COLO829 (cell line): ENCODE measurements at places on chromosomes 1 and 21.

DNA sequence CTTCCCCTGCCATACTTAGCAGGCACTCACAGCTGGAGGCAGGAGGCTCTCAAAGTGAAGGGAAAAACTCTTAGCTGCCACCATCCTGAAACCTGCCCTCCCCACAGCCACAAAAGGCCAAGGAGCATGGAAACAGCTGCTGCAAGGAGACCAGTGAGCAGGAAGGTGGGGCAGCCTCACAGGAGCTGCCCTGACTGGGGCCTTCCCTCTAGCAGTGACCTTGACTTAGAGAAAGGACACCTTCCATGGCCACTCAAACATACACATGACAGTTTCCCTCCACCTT lies 126.3 kb downstream of the HIVEP3 start:
- no peak for DNase-seq

DNA sequence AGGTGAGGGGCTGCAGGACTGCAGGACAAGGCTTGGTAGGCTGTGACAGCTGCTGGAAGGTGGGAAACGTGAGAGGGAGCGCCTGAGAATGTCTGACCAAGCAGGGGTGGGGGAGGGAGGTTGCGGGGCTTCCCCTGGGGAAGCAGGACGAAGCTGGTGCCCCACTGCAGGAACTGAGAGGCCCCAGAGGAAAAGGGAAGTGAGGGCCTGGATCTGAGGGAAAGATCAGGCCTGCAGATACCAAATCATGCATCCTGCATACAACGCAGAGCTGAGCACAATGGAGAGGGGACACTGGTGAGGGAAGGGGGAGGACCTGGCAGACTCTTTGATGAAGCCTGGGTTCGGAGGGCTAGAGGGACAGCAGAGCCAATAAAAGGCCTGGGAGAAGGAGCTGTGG lies 65.7 kb upstream of the BACE2 start:
- DNase-seq: no peak

GRCh38 chr1:1123581-1124507 lies 8.0 kb upstream of the C1orf159 start:
- DNase-seq: no peak

DNA sequence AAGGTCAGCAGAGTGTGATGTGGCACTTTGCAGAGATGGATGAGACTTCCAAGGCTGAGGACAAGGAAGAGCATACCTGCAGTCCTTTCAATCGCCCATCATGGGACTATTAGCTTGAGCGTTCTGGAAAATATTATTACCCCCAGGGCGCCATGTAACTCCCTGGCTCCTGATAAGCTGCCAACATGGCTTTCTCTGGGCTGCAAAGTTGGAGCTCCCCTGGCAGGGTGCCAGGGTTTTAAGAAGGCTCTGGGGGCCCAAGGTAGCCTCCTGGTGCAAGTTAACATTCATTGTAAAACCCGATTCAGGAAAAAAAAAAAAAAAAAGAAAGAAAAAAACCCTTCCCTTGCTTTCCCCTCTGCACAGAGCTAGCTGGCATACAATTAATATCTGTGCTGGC lies 196.7 kb downstream of the PBX1 start:
- no peak for DNase-seq

GRCh38 chr1:201584471-201585092 lies 45.7 kb downstream of the NAV1 start:
- DNase-seq: no peak

DNA sequence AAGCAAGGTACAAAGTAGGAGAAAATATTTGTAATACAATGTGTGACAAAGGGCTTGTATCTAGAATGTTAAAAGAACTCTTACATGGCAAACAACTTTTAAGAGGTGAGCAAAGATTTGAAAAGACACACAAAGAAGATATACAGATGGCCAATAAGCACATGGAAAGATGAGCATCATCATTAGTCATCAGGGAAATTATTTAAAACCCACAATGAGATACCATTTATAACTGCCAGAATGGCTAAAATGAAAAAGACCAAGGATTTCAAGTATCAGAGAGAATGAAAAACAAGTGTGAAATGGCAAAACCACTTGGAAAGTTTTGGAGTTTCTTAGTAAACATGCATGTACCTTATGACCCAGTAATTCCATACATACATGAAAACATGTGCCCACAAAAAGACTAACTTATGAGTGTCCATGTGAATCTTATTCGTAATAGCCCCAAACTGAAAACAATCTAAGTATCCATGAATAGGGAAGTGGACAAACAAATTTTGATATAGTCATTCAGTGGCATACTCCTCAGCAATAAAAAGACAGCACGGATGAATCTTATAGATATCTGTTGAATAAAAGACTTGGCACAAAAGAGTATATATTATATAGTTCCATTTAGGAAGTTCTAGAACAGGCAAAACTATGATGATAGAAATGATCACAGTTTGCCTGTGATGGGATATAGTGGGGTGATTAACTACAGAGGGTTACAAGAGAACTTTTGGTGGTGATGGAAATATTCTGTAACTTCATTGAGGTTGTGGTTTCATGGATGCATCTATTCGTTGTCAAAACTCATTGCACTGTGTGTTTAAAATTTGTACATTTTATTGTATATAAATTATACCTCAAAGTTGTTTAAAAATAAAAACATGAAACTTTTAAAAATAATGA lies 82.0 kb downstream of the DISP1 start:
- DNase-seq: no peak

GRCh38 chr21:45768740-45769048 lies 125.2 kb downstream of the PCBP3 start:
- DNase-seq: no peak

- DNase-seq: no peak
These were observed 13.8 kb downstream of the OLIG2 start for GRCh38 chr21:33039536-33039935.

GRCh38 chr1:192756847-192757246 lies 52.0 kb upstream of the RGS2 start:
- no peak for DNase-seq

GRCh38 chr1:119766374-119766794 lies 2.3 kb downstream of the HMGCS2 start:
- DNase-seq: no peak

DNA sequence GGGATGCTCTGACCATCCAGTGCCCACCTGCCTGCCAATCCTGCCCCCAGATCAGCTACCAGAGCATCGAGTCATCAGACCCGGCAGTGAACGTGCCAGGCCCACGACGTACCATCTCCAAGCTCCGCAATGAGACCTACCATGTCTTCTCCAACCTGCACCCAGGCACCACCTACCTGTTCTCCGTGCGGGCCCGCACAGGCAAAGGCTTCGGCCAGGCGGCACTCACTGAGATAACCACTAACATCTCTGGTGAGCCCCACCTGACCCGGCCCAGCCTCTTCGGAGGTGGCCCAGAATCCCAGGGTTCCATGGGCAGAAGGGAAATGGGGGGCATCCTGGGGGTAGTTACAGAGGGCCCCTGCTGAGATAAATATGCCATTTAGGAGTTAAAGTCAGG lies 43.1 kb downstream of the PTPRU start:
- no peak for DNase-seq

DNA sequence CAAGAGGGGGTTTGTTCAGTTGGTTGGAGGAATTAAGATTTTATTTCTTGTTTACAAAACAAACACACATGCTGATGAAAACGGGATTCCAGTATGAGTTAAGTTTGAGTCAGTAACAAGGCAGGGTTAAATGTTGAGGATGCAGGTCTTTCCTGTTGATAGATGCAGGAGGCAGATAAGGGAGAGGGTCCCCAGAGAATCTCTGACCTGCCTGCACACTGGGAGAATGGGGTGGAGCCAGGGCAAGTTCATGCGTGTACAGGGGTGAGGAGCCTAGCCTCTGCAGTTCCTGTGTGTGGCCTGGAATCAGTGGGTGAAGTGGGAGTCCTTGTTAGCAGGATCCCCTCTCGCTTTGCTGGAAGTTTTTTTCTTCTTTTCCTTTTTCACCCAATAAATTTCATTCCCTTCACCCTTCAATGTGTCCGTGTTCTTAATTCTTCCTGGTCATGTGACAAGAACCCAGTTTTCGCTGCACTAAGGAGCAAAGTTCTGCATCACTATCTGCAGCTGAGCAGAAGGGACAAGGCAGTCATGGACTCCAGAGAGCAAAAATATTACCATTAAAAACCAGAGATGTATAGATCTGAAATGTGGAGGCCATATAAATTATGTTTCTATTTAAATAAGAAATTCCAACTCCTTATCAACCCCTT lies 69.9 kb upstream of the MARK1 start:
- DNase-seq: no peak

GRCh38 chr1:240597153-240597745 lies 14.7 kb downstream of the GREM2 start:
- DNase-seq: no peak

DNA sequence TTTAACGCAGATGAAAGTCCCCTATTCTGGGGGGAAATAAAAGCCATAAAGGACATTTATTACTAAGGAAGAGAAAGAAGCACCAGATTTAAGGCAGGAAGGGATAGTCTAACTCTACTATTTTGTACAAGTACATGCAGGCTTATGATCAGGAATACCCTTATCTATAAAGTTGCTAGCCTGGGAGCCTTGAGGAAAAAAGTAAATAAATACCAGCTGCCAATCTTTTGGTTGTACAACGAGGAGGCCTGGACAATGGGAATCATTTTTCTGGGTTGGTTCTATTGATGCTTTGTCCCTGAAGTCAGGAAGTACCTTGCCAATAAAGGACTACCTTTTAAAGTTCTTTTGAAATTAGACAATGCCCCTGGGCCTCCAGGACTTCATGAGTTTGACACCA lies 367.8 kb downstream of the LMO4 start:
- no peak for DNase-seq
